MCF 10A (cell line): ENCODE measurements at places on chromosomes 5 and 9.
A peak's percentile ranks its signal among the peaks of the same experiment; 100 is the strongest.

- no peak for DNase-seq
Observed at GRCh38 chr5:178196986-178197385, 7.3 kb upstream of the HNRNPAB start.

GRCh38 chr9:130522233-130522808, 57.1 kb upstream of the FUBP3 start:
- DNase-seq, result no peak

- peak; percentile 73 for DNase-seq
Observed at GRCh38 chr5:119417891-119418605, 34.2 kb upstream of the HSD17B4 start.

DNA sequence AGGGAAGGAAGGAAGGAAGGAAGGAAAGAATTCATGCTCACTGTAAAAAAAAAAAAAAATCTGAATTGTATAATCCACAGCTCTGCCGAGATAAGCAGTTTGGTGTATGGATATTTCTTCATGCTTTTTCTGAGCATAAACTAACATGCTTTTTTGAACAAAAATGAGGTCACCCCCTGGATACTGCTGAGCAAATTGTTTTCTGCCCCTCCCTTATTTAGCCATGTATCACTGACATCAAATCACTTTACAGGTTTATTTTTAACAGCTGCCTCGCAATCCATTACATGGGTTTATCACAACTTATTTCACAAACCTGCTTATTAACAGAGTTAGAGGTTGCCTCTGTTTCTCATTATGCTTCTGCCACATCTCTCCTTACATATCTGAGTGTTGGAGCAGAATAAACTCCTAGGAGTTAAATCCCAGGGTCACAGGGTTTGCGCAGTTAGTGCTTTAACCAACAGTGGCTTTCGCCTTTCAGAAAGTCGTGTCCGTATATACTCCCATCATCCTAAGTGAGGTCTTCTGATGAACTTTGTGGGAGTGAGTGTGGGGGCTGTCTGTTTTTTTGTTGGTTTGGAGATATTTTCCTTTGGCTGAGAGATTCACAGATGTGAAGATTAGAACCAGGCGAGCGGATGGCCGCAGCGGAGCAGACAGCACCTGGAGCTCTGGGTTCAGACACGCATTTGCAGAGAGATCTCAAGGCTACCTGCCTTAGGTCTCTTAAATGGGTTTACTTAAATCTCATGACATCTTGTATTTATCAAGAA, 57.7 kb downstream of the AK8 start:
- DNase-seq, result no peak

GRCh38 chr9:98368366-98369065, 113.1 kb upstream of the TBC1D2 start:
- DNase-seq, result no peak

DNA sequence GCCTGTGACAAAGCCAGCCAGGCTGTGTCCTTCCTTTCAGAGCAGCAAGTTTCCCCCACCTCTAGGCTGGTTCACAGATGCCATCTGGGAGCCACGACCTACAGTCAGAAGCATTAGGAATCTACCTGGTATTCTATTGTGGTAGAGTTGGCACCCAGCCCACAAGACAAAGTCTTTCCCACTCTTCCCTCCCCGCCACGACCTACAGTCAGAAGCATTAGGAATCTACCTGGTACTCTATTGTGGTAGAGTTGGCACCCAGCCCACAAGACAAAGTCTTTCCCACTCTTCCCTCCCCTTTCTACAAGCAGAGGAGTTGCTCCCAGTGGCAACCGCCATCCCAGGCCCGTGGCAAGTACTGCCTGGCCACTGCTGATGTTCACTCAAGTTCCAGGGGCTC, 157.8 kb upstream of the TNC start:
- DNase-seq, result peak; percentile 17

GRCh38 chr9:111038331-111039230, at the start of gene LPAR1:
Gene LPAR1 (minus strand): TSS chr9:111038470. CDS start chr9:110972117, 66,353 bp downstream.
- no peak for DNase-seq

DNA sequence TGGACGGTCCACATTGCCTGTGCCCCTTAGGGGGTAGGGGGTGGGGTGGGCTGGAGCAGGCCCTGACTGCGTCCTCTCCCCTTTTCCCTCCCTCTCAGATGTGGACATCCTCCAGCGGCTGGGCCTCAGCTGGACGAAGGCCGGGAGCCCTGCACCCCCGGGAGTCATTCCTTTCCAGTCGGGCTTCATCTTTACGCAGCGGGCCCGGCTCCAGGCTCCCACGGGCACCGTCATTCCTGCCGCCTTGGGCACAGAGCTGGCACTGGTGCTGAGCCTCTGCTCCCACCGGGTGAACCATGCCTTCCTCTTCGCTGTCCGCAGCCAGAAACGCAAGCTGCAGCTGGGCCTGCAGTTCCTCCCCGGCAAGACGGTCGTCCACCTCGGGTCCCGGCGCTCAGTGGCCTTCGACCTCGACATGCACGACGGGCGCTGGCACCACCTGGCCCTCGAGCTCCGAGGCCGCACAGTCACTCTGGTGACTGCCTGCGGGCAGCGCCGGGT, 12.3 kb downstream of the COL27A1 start:
- DNase-seq, result no peak

DNA sequence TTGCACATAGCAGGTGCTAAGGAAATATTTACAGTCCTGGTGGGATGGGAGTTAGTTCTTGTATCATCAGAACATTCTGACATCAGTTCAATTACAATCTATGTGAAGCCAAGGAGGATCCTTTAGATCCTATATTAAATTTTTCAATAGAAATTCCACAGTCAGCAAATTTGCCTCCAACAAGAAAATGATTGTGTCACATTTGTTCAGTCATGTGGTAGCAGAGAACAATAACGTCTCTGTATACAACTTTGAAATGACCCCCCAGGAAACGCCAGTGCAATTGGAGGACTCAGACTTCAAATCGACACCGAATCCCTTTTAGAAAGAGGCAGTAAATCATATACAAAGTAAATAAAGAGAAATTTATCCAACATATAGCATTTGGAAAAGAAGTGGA, 392.1 kb downstream of the DTWD2 start:
- DNase-seq, result no peak

- DNase-seq, result no peak
Observed at GRCh38 chr5:16654647-16655334, 38.0 kb upstream of the RETREG1 start.

GRCh38 chr5:131242728-131243255, 21.1 kb upstream of the CDC42SE2 start:
- peak; percentile 84 for DNase-seq

DNA sequence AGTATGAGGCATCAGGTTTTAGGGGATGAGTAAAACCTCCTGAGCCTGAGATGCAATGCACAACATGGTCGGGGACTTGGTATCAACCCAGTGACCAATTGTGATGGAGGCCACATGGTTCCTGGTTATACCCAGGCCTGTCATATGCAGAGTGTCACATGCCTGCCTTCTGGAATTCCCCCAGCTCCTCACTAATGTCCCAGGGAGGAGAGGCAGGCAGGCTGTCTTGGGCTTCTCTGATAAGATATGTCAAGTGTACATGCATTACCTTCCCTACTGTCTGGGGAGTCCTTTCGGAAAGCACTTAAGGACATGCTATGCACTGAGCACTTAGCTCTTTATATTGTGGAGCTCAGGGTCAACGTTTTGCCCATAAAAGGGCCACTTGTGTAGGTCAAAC, 14.2 kb upstream of the PALM2AKAP2 start:
- DNase-seq, result no peak

- DNase-seq, result peak; percentile 3
Observed at GRCh38 chr9:73370053-73370452, 218.4 kb downstream of the ANXA1 start.

GRCh38 chr9:120396931-120397330, 183.0 kb downstream of the CDK5RAP2 start:
- peak; percentile 9 for DNase-seq

GRCh38 chr5:16929347-16929746, 6.7 kb downstream of the MYO10 start:
- DNase-seq, result no peak

DNA sequence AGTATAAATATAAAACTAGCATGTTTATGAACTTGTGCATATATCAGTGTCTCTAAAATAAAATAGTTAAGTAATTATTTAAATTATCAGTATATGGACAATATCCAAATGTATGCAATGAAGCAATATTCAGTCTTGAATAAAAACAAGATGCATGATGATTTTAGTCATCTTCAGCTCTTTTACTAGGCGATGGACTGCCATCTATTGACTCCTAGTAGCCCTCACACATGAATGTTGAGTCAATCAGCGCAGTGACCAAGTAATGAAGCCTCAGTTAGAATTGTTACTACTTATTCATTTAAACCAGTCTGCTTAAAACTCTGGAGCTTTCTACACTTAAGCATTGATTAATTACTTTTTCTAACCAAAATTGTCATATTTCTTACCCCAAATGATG, 92.9 kb upstream of the GRHPR start:
- DNase-seq, result peak; percentile 46

DNA sequence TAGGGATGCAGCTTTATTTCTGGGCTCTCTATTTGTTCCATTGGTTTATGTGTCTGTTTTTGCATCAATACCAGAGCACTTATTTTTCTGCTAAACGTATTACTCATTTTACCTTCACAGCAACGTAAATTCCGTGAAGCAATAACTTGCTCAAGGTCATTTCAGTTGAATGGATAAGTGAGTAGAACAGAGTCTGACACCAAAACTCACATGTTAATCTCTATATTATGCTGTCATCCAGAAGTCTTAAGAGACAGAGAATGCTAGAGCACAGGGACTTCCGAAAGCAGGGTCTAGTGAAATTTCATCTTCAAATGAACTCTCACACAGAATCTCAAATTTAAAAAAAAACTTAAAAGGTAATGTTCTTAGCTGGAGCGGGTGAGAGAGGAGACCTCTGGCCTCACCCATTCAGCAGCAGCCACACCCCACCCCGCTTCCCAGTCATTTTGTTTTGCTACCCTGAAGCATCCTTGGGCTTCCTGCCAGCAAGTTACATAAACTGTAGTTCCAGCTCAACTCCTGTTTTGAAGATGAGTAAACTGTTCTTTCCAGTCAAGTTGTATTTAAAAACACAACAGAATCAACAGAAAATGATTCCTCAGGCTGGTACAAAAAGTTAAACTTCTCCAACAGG, 69.3 kb downstream of the TRIM36 start:
- peak; percentile 77 for DNase-seq

DNA sequence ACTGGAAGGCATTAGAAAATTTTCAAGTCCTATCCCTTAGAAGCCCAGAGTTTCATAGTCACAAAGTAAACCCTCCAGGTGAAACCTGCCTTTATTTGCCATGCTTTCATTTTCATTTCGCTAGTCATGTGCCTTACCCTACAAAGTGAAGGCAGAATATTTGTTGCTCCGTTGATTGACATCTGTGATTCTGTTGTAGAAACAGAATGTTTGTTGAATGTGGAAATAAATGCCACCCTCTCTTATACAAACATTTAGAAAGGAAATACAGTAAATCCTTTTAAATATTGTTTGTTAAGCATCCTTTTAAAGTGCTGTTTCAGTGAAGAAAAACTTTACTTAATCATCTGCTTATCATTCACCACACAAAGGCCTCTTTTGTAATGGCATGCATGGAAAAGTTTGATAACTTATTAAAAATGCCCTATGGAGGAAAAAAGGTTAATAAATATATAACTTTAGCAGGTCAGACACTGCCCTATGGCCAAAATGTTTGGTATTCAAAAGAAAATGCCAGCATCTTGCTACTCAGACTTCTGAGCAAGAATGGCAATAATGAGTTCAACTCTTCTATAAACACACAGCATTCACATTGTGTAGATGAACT, 34.3 kb upstream of the CAST start:
- DNase-seq, result no peak

GRCh38 chr5:173231381-173231766, 3.6 kb downstream of the NKX2-5 start:
- DNase-seq, result no peak

DNA sequence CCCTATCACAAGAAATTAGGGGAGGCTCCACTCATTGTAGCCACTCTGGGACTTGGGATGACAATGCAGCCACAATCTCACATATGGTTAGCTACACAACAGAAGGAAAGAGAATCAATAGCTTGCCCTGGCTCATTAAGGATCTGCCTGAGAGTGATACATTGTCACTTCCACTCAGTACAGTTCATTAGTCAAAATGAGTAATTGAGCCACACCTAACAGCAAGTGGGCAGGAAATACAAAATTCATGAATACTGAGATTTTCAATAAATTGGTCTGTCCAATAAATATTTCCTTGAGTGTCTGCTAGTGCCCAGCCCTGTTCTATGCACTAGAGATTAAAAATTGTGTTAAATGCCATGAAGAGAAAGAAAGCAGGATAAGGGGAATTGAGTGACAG, 231.3 kb upstream of the NR4A3 start:
- DNase-seq, result no peak

- DNase-seq, result peak; percentile 87
Observed at GRCh38 chr9:85224729-85225128, 517.0 kb downstream of the AGTPBP1 start.

GRCh38 chr5:36573438-36573837, 33.0 kb upstream of the SLC1A3 start:
- peak; percentile 60 for DNase-seq

GRCh38 chr5:10151656-10152055, 98.0 kb downstream of the ATPSCKMT start:
- peak; percentile 11 for DNase-seq

DNA sequence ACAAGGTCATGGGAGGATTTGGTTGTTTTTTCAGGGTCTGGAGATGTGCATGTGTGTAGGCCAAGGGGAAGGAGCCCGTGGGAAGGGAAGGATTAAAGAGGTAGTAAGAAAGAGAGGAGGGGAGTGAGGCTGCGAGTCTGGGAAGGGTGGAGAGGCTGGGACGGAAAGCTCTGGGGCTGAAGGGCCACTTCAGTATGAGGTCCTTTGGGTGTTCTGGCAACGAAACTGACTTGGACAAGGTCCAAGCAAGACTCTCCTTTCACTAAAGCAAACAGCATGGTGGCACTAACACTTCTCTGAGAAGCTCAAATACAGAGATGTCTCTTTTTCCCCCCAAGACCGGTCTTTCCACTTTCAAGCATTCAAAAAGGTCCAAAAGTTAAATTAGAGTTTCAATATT, 394.5 kb downstream of the ARHGEF28 start:
- DNase-seq, result no peak

- DNase-seq, result no peak
Observed at GRCh38 chr5:5231576-5231975, 91.4 kb downstream of the ADAMTS16 start.

DNA sequence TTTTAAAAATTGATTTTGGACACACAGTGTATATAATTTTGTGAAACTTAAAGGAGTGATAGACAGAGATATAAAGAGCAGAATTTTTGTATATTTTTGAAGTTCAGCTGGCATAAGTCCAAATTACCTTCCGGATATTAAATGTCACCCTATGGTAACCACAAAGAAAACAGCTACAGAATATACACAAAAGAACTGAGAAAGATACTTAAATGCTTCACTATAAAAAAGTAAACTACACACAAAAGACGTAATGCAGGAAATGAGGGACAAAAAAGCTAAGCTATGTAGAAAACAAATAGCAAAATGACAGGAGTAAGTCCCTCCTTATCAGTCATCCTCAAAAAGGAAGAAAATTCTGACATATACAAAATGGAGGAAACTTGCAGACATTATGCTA, 29.4 kb downstream of the HACD4 start:
- no peak for DNase-seq

- no peak for DNase-seq
Observed at GRCh38 chr9:76650692-76651091, 113.5 kb upstream of the PCA3 start.

- DNase-seq, result no peak
Observed at GRCh38 chr5:134085411-134085810, 29.1 kb upstream of the TCF7 start.

- peak; percentile 67 for DNase-seq
Observed at GRCh38 chr5:123035918-123036390, 571 bp downstream of the PPIC start.
